ENCODE measurements at places on chromosomes 2 and 18.

DNA sequence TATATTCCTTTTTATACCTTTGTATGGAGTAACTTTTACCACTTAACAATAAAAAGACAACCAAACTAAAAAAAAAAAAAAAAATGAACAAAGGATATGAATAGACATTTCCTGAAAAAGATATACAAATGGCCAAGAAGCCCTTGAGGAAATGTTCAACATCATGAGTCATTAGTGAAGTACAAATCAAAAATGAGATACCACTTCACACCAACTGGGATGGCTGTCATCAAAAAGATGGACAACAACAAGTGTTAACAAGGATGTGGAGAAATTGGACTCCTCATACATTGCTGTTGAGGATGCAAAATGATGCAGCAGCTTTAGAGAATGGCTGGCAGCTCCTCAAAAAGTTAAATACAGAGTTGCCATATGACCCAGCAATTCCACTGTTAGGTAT, 22.6 kb upstream of the SCYGR2 start:
- no peak for DNase-seq

GRCh38 chr2:14544247-14544646, 88.3 kb upstream of the LRATD1 start:
- DNase-seq = no peak

GRCh38 chr2:157256626-157257025, 879 bp upstream of the GALNT5 start:
- peak; percentile 65 for DNase-seq

GRCh38 chr18:48321121-48321520, 88.1 kb downstream of the ZBTB7C start:
- no peak for DNase-seq

- no peak for DNase-seq
These were observed 153.3 kb upstream of the KYNU start for GRCh38 chr2:142724186-142724585.

Measured in activated CD4-positive, alpha-beta T cell treated with anti-CD3 and anti-CD28 coated beads for 36 hours (primary cell).